Activated T-helper 1 cell treated with Interleukin-2 at 50 U/mL for 16 hours (primary cell): ENCODE measurements at places on chromosomes 3 and 15.

DNA sequence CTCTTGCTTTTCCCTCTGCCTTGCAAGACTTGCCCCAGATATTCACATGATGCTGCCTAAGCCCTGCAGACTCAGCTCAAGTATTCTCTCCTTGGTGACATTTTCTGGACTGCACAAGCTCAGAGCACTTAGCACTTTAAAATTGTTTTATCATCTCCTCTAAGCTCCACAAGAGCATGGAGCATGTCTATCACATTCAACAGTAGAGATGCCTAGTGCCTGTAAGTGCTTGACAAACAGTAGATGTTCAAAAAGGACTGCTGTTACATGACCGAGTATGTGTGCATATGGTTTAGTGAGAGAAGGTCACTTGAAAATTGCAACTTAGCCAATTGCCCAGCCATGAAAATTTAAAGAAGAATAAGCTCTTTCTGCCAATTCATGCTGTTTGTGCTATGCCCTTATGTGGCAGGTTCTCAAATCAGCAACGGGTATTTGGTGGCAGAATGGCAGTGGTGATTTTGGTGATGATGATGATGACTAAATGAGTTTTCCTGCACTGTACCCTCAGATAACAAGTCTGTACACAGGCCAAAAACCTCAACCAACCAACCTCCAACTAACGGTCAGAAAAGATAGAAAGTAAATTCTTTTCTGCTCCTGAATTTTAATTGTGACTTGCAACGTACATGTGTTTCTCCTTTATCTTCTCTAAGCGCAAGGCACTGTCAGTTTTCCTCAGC lies 647.2 kb upstream of the UBE2E2 start:
- DNase-seq, result no peak

- no peak for DNase-seq
Measured at GRCh38 chr3:58867621-58868020, 182.2 kb downstream of the CFAP20DC start.

DNA sequence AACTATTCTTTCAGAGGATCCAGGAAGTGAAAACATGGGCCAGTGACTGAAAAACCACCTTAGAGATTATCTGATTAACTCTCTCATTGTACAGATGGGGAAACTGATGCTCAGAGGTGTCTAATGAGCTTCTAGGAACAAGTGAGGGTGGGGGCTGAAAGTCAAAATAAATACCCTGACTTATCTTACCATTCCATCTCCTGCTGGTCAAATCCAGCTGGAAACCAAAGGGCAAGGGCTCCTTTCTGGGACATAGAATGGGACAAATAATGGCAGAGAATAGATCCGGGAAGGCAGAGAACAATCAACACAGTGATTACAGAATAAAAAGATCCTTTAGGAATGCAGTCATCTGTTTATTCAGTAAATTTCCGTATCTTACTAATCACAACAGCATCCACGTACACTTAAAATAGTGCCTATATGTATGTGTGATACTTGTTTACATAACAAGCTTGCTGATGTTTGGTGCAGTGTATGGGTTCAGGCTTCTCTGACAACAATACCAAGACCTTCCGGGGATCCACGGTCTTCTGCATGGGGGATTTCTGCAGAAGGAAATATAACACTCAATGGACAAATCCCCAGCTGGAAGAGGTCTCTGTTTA lies 173.2 kb downstream of the THSD4 start:
- DNase-seq, result no peak

- DNase-seq, result no peak
Measured at GRCh38 chr3:136177876-136178275, 18.3 kb downstream of the MSL2 start.

DNA sequence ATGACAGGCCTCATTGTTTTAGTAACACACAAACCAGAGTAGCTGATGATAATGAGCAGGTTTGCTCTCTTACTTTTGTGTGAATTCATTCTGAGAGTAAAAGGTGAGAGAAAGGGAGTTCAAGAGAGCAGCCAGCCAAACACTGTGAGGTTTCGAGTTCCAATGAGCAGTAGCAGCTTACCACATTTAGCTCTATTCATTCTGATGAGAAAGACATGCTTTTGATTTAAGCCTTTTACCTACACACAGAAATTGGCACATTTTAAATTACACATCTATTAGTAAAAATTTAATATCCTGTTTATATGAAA lies 28.0 kb downstream of the GLDN start:
- no peak for DNase-seq

- no peak for DNase-seq
Measured at GRCh38 chr3:24245056-24245455, 249.6 kb downstream of the THRB start.

DNA sequence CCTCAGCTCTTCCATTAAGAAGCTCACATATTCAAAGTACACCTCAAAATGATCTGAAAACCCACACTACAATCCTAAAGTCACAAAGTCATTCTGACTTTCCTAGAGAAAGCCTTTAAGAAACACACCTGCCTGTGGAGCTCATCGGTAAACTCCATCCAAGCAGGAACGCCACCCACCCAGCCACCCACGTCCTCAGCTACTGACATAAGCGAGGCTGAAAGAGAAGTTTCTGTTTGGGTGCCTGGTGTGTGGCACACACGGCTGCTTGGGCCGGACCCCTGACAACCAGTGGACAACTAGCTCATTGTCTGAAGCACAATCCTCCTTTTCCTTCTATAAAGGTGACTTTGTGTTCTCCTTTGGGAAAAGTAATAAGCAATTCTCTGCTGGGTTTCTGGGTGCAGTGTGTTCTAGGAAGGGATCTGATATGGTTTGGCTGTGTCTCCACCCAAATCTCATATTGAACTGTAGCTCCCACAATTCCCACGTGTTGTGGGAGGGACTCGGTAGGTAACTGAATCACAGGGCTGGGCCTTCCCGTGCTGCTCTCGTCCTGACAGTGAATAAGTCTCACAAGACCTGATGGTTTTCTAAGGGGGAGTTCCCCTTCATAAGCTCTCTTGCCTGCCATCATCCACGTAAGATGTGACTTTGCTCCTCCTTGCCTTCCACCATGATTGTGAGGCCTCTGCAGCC lies 26.1 kb downstream of the FAM174B start:
- DNase-seq, result no peak

DNA sequence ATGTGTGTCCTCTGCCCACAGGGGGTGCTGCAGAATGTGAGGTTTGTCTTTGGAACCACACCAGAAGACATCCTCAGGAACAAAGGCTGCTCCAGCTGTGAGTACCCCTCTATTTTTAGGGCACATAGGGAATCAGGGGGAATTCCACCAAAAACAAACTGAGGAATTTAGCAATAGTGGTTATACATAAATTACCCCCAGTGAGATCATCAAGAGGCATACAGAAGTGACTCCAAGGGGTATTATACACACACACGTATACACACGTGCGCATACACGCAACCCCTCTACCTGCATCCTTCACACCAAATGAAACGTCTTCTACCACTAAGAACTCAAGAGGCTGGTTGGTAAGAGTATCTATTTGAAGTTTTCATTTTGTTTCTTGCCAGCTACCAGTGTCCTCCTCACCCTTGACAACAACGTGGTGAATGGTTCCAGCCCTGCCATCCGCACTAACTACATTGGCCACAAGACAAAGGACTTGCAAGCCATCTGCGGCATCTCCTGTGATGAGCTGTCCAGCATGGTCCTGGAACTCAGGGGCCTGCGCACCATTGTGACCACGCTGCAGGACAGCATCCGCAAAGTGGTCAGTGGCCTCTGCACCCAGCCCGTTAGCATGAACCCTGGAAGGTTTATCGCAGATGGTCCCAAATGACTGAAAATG lies 2.9 kb downstream of the THBS1 start:
- no peak for DNase-seq

DNA sequence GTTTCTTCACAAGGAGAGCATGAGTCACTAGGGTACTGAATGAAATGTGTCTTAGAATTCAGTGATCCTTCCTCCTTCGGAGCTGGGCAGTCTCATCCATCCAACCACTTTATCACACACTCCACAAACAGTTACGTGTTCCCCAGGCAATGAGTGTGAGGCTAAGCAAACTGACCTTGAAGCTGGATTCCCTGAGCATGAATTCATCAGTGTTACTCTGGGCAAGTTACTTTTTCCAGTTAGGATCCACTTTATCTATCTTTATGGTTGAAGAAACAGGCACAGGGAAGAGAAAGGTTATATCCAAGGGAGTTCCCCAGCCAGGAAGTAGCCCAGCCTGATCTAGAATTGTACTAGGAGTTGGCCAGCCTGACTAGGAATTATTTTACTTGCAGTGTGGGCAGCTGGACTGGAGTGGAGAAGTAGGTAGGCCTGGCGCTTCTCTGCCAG lies 17.1 kb upstream of the GCNT3 start:
- no peak for DNase-seq

- DNase-seq, result no peak
Measured at GRCh38 chr3:21779909-21780308, 28.9 kb upstream of the ZNF385D start.

DNA sequence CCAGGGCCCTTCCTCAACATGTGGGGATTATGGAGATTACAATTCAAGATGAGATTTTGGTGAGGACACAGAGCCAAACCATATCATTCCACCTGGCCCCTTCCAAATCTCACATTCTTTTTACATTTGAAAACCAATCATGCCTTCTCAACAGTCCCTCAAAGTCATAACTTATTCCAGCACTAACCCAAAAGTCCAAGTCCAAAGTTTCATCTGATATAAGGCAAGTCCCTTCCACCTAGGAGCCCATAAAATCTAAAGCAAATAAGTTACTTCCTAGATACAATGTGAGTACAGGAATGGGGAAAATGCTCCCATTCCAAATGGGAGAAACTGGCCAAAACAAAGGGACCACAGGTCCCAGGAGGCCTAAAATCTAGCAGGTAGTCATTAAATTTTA lies 309.5 kb upstream of the SLITRK3 start:
- DNase-seq, result no peak

- no peak for DNase-seq
Measured at GRCh38 chr3:34174740-34175139, 376.3 kb downstream of the PDCD6IP start.

DNA sequence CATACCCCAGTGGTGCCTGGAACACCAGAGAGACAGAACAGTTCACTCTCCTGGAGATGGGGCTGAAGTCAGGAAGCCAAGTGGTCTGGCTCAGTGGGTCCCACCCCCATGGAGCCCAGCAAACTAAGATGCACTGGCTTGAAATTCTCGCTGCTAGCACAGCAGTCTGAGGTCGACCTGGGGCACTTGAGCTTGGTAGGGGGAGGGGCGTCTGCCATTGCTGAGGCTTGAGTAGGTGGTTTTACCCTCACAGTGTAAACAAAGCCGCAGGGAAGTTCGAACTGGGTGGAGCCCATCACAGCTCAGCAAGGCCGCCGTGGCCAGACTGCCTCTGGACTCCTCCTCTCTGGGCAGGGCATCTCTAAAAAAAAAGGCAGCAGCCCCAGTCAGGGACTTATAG lies 272.0 kb downstream of the KLF13 start:
- DNase-seq, result no peak

DNA sequence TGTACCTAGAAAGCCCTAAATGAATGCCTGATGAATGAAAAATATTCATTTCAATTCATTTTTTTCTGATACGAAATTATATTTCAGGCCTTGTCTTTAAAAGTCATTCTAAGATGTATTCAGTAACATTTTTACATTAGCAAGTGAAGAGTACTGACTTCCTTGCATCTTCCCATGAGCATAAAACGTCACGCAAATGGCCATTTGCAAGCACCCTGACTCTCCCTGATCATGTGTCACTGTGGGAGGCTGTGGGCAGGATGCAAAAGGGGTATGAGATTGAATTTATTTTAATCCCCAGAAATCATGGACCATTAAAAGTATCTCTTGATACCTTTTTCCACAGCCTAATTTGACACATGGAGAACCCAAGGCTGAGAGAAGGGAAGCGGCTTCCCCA lies 105.0 kb downstream of the BDH1 start:
- no peak for DNase-seq
